Osteoblast (primary cell): ENCODE measurements at places on chromosomes 3 and 15. TPM values are rescaled to one million over a fixed set of nuclear protein-coding genes. Genes with fewer than 3 reads are reported as not detected.

GRCh38 chr3:74510261-74510818 lies 104.1 kb downstream of the CNTN3 start:
- no peak overlapping the region for H3K27ac ChIP-seq
- H3K4me3 ChIP-seq, result no peak overlapping the region
- no peaks in the 10 kb centered on the region for H3K27me3 ChIP-seq

- no peak for DNase-seq
- no peaks in the 10 kb centered on the region for H3K4me1 ChIP-seq
- peaks cover 29% of the 10 kb centered on the region for H3K27me3 ChIP-seq
- H3K27ac ChIP-seq, result no peak within 1 kb of the TSS
- H3K4me3 ChIP-seq, result no peak within 1 kb of the TSS
Measured at GRCh38 chr3:187669675-187670504, at the start of gene SST. Gene SST, minus strand, starts transcription at chr3:187670394. Its CDS starts 103 bp downstream, at chr3:187670291.

GRCh38 chr15:37372064-37372463 lies 271.7 kb upstream of the MEIS2 start:
- H3K4me3 ChIP-seq, result no peak overlapping the region
- no peak for DNase-seq
- no peaks in the 10 kb centered on the region for H3K4me1 ChIP-seq
- H3K27ac ChIP-seq, result no peak overlapping the region
- no peaks in the 10 kb centered on the region for H3K36me3 ChIP-seq
- H3K27me3 ChIP-seq, result no peaks in the 10 kb centered on the region

- DNase-seq, result no peak
- no peaks in the 10 kb centered on the region for H3K36me3 ChIP-seq
- H3K27ac ChIP-seq, result no peak overlapping the region
- no peaks in the 10 kb centered on the region for H3K27me3 ChIP-seq
Measured at GRCh38 chr3:4776399-4776979, 202.7 kb upstream of the BHLHE40 start.

GOLGA6C gene
- not detected in 2 replicates for total RNA-seq

SOX2 gene
- total RNA-seq, result not detected in 2 replicates
